ENCODE measurements at places on chromosomes 6 and 20.

GRCh38 chr6:46921731-46922130 is at the start of gene ADGRF5:
Gene ADGRF5 (minus strand): TSS chr6:46921938. CDS start chr6:46906762, 15,176 bp downstream.
- no peak for DNase-seq

DNA sequence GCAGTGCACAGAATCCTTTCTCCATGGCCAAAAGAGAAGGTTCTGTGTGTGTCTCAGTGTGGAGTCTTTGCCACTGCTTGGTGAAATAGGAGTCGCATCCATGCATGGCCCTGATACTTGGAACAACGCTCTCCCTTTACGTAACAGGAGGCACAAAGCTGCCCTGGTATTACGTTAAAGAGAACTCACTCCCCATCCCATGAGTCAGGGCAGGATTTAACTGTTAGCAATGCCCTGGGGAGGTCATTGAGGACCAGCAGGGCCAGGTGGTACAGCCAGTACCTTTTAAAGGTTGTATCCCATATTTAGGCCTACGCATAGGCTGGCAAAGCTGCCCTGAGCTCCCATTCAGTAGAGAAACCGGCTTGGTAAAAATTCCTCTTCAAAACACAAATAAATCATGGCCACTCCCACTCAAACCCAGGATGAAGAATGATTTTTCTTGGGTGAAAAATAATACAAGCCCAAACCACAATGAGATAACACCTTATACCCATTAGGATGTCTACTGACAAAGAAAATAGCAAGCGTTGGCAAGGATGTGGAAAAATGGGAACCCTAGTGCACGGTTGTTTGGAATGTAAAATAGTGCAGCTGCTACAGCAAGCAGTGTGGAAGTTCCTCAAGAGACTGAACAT is 37.1 kb downstream of the MYLK4 start:
- no peak for DNase-seq

- DNase-seq: no peak
Measured at GRCh38 chr6:150144294-150144868, 1.5 kb downstream of the PPP1R14C start.

DNA sequence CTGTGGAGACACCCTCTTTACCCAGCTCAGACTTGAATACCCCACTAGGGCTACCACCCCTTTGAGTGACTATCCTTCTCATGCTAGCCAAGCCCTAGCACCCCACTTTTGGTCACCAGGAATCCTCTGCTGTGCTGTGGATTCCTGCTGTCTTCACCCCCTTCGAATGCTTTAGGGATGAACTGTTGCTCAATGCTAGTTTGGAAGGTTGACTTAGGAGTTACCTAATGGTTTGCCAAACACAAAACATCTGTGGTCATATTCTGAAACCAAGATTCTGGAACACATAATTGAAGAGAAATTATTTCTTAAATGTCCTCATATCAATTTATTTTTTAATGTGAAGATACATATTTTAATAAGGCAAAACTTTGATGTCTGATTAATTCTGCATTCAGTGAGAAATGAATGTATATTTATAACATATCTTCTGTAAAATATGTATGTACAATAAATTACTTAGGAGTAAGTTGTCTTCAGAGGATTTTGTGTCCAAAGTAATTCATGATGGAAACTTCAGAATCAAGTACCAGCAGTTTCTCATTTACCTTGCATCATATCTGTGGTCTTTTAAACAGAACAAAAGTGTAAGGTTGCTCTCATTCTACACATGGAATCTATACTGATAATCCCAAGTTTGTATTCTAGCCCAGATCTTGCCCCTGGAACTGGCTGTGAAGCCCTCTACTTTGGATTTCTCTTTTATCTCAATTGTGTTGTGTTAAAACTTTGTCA is 46.9 kb downstream of the TMEM200A start:
- no peak for DNase-seq

GRCh38 chr20:63533871-63534393 is 3.2 kb downstream of the PTK6 start:
- no peak for DNase-seq

DNA sequence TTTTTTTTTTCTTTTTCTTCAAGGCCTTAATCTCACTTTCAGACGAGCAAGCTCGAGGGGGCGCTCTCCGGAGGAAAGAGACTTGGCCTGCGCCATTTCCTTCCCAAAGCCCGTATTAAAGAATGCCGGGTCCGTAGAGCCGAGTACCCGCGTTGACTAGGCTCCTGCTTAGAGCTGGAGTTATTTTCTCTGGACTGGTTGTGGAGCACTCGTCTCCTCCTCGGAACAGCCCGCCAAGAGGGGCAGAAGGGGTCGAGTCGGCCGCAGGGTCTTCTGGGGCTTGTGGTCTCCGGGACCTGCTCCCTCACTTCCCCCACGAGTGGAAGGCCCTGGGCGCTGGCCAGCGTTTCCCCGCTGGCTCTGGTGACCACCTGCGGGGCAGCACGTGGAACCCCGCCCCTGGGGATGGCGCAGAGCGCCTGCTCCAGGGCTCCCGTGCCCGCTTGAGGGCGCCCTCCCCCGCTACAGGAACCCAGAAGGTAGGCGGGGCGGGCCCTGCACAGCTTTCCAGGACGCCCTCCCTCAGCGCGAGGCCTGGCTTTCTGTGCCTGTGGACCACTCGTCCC is 2.7 kb upstream of the MEI4 start:
- no peak for DNase-seq

DNA sequence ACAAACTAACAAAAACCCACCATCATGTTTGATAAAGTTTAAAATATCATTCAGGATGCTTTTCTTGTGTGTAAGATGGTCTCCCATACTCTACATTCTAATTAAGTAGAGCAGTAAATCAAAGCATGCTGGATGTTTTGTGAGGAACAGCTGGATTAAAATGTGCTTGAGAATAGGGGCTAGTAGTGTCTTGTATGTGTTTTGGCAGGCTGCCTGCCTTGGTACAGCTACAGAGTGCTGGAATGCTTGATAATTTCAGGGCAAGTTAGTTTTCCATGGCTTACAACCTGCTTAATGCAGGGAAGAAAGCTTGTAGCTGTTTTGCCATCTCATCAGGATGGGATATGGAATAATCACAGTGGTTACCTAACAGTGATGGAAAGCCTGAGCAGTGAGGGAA is 636.6 kb upstream of the MMS22L start:
- no peak for DNase-seq
